Retina (tissue), 1 donor: ENCODE measurements at places on chromosomes 4 and X.
A peak's percentile ranks its signal among the peaks of the same experiment; 100 is the strongest.

- no peak for DNase-seq
Observed at GRCh38 chr4:74378573-74378972, 13.6 kb downstream of the EREG start.

DNA sequence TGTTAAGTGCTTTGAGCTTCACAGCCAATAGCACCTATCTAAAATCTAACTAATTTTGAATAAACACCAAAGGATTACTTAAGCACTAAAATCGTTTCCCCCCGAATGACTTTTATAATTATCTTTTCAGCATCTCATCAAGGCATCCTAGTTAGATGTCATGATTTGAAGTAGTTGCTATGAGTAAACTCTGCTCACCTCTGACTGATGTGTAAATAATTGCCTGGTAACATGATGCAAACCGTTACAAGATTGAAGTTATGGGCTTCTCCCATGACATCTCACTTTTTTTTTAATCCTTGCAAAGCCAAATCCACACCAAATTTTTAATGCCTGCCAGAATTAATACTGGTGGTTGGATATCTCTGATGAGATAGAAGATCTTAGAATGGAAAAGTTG lies 377.1 kb downstream of the PRDM5 start:
- no peak for DNase-seq

GRCh38 chr4:70183168-70183939 lies 12.2 kb upstream of the ODAM start:
- DNase-seq = peak; percentile 6

DNA sequence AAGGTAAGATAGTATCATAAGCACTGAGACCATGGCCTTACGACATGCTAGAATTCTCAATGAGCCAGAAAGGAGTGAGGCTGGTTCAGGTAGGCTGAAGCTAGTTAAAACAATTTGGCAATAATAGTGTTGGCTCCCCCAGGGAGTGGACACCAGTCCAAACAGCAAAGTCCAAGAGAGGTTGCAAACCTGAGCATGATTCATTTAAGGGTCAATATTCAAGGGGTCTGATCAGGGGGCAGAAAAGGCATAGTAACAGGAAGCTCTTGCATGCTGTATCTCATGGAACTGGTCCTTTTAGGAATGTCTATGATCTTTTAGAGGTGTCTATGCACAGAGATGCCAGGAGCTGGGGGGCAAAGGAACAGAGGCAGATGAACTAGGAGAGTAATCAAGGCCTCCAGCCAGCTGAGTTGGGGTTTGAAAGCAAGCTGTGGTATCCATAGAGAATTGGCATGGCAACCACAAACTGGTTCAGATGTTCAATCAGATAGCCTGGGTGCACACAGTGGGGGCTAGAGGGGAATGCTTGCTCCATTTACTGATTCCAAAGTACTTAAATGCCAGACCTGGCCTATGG lies 5.1 kb downstream of the GJB1 start:
- no peak for DNase-seq

DNA sequence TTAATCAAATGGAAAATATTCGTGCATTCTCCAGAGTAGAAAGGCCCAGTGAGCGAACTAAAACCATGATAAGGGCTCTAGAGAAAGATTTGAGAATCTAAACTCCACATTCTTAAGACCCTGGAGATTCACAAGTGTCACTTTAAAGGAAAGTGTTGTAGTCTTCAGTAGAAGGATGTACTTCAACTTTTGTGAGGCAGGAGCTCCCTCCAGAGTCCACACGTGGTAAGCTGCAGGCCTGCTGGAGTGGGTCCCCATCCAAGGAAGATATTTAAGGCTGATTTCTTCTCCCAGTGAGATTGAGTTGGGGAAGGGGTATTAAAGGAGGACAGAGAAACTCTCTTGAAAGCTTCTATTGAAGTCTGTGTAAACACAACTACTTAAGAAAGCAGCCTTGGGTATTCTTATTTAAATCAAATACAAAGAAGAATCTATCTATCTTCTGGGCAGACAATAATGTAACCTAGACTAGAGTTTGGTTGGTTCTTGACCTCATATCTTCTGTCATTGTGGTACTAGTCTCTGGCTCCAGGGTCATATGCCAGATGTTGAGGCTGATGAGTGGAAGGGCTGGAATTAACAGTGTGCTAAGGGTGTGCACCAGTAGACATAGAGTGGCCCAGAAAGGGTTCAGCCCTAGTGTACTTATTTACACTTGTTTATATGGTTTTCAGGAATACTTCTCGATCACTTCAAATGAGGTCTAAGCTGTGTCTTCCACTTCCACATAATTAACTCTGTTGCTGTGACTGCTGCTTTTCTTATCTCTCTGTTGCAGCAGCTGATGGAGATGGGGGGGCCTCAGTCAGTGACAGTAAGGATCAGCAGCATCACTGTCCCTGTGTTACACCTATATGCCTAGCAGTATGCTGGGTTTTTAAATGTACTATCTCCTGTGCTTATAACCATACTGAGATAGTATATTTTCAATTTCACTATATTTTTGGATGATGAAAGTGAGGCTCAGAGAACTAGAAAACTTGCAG lies 76.1 kb downstream of the HMGB2 start:
- DNase-seq = peak; percentile 65

DNA sequence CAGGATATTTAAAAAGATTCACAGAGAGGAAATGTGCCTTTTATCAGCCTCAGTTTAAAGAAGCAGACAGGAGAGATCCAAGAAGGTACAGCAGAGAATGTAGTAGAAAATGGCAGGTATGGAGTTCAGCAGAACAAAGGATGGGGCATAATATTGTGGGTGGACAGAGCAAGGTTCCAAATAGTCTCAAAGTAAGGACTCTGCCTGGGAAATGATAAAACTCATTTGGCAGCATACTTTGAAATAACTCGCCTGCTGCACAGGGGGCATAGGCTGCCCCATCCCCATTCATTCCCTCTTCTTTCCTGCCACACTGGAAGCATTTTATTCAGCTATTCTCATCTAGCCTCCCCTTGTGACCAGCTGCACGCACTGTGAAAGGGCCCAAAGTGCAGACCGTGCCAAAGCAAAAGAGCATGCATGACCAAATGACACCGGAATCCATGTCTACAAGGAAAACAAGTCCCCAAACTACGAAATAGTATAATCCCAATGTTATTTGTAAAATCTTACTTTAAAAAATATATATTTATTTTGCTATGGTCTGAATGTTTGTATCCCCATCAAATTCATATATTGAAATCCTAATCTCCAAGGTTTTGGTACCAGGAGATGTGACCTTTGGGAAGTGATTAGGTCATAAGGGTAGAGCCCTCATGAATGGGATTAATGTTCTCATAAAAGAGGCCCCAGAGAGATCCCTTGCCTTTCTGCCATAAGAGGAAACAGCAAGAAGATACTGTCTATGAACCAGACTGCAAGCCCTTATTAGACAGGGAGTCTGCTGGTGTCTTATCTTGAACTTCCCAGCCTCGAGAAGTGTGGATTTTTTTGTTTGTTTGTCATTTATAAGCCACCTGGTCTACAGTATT lies 77.4 kb upstream of the PRSS48 start:
- DNase-seq = no peak

- DNase-seq = no peak
Observed at GRCh38 chr4:81826335-81826734, 354.6 kb upstream of the RASGEF1B start.

DNA sequence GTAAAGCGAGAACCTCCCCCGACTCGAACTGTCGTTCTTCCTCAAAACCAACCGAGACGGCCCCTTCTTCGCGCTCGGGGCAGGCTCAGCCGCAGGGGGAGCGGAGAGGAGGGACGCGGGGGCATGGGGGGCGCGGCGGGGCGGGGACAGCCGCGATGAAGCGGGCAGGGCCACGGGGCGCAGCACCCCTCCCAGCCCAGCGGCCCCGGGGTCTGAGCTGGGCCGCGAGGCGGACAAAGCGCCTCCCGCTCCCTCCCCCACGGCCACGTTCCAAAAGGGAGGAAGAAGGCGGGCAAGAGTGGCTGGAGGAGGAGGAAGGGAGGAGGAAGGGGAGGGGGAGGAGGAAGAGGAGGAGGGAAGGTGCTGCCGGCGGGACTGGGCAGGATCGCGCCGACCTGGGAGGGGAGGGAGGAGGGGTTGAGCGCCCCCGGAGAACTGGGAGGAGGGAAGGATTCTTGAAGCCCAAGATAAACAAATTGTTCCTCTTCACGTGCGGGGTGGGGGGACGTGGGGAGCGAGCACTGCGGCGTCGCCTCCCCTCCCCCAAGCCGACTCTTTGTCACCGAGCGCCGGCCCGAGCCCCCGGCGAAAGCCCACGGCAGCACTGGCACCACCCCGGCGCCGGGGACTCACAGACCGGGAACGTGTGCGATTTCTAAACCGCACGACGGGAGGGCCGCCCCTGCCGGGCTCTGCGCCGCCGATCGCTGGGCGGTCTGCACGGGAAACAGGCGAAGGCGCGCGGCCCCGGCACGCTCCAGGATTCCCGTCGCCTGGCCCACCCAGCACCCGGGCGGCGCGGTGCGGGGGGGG lies 2.9 kb downstream of the MAML3 start:
- DNase-seq = peak; percentile 96

- DNase-seq = no peak
Observed at GRCh38 chr4:109079731-109080130, 222.7 kb downstream of the COL25A1 start.

GRCh38 chr4:143351149-143351691 lies 14.5 kb downstream of the GAB1 start:
- DNase-seq = no peak

DNA sequence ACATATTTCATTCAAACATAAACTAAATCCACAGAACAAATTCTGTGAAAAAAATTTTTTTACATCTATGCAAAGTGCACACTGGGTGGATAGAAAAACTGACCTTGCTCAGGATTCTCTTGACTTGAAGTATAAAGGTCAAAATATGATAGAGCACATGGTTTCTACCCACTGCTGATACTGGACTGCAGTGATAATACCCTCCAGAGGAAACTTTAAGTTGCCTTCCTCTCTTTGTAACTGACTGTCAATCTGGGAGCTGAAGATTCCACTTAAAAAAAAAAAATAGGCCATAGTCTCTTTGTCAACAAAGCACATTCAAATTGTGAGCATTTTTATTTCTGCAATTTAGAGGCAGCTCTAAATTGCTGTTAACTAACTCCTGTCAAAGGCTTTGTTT lies 3.2 kb upstream of the AMMECR1 start:
- no peak for DNase-seq

DNA sequence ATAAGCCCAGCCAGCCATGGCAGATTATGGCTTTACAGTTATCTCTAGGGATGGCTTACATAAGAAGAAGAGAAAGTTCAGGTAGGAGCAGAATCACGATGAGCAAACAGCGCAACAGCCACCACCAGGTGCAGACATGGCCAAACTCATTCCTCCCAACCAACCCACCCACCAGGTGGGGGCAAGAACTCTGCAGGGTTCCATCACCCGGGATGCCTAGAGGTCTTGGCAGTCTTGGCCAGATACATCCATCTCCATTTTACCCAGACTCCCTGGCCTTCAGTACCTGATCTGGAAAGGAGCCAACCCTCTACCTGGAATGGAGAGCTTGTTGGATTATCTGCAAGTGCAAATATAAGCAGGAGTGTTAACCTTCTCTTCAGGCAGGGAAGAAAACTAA lies 7.5 kb downstream of the TSC22D3 start:
- no peak for DNase-seq

GRCh38 chr4:5808081-5808741 lies 84.7 kb downstream of the CRMP1 start:
- no peak for DNase-seq

DNA sequence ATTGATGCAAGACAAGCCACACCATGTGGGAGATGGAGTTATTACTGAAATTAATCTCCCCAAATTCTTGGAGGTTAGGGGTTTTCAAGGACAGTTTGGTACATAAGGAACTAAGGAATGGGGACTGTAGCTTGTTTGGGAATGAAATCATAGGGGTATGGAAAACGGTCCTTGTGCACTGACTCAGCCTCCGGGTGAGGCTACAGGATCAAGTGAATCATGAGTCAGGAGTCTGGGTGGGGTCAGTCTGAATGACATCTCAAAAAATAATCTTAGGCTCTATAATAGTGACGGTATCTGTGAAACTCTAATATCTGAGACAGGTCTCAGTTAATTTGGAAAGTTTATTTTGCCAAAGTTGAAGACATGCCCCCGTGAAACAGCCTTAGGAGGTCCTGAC lies 128.5 kb upstream of the CYSLTR1 start:
- no peak for DNase-seq

DNA sequence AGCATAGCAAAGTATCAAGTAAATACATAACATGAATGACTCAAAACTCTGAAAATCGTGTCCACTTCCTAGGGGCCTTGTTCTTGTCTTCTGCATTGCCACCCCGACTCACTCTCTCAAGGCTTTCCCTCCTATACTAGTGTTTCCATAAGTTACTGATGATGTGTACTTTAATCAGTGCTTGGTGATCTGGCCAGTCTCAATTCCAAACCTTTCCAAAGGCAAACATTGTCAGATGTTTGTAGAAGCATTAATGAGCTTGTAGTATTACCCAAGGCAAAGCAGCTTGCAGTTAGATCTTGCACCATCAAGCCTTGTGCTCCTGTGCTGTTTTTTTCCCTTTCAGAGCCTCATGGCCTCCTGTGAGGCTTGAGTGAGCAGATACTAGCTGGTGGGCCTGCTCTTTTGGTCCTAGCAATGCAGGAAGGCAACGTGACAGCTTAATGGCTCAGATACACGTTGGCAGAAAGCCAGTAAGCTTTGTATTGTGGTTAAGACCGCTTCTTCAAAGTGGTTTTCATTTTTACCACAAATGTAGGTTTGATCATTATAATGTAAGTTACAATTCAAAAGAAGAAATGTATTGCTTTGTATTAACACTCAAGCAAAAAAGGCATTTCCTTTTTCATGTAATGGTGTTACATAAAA lies 51.8 kb downstream of the RBPJ start:
- peak; percentile 49 for DNase-seq

DNA sequence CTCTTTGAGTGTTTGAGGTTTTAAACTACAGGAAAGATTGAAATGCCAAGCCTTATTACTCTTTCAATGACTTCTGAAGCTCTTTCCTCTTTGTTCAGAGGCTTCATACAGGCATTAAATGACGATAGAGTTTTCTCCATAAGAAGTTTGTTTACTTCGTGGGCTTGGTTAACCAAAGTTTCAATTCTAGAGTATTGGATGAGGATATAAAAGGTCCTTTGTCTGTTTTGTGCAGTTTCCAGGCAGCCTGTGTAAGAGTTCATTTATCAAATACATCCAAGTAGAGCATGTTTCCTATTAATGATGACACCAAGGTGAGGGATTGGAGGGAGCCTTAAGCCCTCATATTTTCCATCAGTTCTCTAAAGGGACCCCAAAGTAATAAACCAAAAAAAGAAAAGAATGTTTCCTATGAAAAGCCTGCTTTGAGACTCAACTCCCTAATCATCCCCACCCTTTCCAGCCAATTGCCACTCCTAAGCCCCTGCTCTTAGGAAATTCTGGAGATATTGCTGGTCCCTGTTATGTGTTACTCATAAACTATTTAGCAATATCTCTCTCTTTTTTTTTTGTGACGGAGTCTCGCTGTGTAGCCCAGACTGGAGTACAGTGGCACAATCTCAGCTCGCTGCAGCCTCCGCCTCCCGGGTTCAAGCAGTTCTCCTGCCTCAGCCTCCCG lies 106.2 kb upstream of the IL13RA1 start:
- DNase-seq = no peak
